SK-N-DZ (cell line): ENCODE measurements at places on chromosomes 16 and 17.

DNA sequence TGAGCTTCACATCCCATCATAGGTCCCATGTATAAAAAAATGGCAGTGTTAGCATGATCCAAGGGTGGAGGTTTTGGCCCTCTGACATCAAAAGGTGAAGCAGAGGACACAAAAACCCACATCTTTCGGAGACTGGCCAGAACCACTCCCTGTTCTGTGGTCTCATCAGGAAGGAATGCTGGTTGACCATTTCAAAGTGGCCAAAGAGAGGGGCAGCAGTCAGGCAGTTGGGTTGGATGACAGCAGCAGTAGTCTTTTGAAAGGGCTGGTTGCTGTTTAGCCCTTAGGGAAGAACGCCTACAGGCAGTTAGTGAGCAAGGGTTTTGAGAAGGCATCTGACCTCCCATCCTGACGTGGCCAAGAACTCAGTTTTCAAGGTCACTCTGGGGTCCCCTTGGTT lies 40.5 kb downstream of the LCMT1 start:
- no peak for DNase-seq

- no peak for DNase-seq
These were observed 79.7 kb upstream of the RCVRN start for GRCh38 chr17:9984768-9985167.

DNA sequence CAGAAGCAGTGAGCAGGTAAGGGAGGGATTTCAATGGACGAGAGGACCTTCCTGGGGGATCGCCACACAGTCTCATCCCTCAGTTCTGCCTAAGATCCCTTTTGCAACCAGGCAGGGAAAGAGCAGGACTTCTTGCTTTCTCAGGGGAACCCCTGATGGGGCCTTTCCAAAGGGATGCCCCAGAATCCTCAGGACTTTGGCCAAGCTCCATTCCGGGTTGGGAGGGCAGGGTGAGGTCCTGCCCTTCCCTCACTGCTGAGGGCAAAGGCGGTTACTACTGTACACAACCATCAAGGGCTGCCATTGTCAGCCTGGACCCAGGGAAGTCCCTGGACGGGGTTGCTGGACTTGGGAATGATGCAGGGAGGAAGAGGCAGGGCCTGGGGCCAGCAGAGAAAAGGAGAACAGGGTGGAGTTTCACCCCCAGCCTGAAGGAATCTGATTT lies 9.7 kb downstream of the PRR29 start:
- DNase-seq: no peak

DNA sequence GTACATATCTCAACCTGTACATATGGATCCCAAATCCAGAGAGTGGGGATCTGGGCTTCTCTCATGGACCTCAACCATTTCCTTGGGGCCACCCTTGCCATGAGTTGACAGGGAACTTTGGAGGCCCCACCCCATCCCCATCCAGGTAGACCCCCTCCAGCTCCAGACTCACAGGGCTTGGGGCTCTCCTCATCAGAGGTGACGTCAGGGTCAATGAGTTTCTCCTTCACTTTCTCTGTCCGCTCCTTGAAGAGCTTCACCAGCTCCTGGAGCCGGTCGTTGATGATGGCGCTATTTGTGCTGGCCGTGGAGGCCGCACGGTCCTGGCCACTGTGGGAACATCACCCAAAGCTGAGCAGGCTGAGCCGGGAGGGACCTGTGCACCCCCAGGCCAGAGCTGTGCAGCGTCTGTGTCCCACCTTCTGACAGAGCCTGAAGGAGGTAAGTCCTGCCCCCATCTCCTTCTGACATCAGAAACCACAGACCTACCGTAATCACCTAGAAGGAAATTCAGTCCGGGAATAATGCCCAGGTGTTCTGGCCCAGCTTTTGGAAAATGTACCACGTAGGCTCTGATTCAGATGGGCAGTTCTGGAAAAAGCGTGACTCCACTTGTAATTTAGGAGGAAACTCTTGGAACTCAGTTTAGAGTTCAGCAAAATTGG lies 50.6 kb downstream of the CNGB1 start:
- DNase-seq: no peak

DNA sequence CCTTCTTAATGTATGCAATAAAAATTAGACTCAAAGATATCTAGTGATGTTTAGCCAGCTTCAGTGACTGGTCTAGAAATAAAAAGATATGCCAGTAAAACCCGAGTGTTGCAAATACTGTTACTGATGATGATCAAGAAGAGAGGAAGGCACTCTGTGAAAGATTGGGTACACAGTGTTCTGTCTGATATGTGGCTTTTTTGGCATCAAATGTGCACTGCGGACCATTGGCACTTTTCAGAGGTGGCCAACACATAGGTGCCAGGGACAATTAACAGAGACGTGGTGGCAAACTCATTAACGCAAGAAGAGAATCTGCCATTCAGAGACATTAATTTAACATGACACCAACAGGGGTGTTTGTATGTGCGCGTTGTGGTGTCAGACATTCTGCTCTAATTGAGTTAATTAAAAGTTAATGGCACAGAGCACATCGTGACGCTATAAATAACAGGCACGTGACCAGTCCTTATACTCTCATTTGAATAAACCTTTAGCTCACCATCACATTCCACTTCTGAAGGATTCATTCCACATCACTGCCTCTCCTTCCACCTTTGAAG lies 549.3 kb upstream of the HSBP1 start:
- DNase-seq: no peak
